Stimulated activated CD4-positive, alpha-beta T cell treated with anti-CD3 and anti-CD28 coated beads, Interleukin-2, amount 100 ng/mL, for 24 hours (primary cell): ENCODE measurements at places on chromosomes 5 and 9.

- no peak for DNase-seq
Measured at GRCh38 chr5:144710637-144711036, 540.0 kb downstream of the KCTD16 start.

DNA sequence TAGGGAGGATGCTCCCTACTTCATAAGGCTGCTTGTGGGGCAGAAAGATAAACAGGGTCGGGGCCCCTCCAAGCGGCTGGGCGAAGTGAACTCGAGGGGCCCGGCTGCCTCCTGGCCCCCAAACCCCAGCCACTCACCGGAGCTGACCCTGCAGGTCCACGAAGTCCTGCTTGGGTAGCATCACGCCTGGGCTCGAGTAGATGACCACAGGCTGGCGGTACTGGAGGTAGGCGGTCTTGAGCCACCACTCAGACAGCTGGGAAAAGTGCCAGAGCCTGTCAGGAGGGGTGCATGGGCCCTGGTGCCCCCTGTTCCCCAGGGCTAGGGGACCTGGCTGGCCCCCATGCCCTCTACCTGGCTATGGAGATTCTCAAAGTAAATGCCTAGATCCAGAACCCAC lies 6.5 kb downstream of the CRAT start:
- no peak for DNase-seq

GRCh38 chr5:35153375-35153932 lies 76.8 kb downstream of the PRLR start:
- no peak for DNase-seq

DNA sequence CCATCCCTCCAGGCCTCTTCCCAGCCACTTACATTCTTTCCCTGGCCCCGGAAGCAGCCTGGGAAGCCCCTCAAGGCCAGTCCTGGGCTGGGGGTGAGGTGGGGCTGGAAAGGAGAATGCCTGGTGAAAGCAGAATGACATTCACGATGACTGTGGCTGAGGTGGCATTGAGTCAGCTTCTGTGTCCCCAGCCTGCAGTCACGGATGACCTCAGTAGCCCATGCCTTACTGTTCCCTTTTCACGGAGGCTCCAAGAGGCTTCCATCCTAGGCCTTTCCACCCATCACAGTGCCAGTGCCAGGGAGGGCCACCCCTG lies 2.7 kb downstream of the PRDM12 start:
- DNase-seq: no peak

DNA sequence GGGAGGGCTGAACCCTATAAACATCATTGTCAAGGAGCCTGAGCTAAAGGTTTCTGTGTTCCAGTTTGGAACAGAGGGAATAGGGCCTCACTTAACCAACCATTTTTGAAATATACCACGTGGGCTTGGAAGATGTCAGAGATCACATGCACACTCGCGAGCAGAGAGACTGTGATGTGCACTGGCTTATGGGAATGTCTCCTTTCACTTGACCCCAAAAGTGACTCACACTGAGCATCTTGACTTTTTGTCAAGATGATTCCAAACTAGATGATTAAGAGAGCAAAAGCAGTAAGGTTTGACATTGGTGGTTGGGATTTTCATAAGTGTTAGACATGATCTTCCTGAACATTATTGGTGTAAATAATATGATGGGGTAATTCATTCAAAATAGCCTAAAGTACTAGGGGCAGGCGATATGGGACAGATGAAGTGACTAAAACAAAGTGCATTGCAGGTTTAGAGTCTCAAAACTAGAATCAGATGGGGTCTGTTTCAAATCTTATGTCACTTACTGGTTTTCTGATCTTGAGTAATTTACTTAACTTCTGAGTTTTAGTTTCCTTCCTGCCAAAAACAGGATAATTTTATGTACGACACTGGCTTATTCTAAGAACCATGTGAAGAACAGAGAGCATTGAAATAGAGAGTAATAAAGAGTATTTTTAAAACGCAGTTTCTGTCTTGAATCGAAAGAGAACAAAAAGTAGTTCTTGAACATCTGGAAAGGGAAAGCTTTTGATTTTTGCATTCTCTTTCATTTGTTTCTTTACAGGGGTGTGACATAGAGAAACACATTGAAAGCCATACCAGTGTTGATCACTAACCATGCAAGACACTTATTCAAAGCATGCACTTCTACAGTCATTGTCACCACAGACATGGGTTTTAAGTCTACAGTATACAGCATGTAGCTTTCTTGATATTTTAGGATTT lies 383.0 kb downstream of the DIRAS2 start:
- DNase-seq: no peak

- no peak for DNase-seq
Measured at GRCh38 chr5:73496984-73497457, 1.2 kb upstream of the BTF3 start.
